ENCODE measurements at places on chromosomes 2 and 18.

DNA sequence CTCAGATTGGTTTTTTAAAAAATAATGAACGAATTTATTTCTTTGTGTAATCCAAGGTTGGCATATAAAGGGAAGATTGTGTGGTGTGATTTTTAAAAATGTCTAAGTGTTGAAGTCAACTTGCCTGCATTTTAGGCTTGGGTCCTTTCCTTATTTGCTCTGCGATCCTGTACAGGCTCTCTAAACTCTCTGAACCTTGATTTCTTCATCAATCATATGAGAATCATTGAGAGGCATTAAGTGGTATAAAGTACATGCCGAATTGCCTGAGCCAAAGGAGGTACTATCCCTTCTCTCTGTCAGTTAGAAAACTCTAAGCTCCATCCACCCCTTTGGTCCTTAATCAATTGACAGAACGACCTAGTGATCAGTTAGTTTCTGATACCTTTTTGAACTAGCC lies 440.4 kb upstream of the MEX3C start:
- DNase-seq = no peak

DNA sequence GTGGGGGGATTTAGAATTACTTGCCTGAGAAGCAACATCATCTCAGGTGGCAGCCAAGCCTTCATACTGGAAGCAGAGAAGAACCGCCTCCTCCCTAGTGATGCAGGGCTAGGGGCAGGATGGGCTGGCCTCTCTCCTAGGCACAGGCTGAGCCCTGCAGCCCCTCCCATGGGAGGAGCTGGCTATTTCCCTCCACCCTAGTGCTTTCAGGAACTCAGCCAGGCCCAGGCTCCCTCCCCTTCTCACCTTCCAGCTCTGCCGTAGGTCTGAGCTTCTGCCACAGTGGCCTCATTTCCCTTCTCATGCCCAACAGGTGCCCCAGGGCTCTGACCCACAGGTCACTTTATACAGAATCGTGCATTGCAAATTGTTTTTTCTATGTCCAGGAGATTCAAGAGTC lies 31.0 kb downstream of the CENPA start:
- DNase-seq = no peak

- DNase-seq = no peak
Measured at GRCh38 chr2:196413821-196414274, 225.7 kb upstream of the CCDC150 start.

DNA sequence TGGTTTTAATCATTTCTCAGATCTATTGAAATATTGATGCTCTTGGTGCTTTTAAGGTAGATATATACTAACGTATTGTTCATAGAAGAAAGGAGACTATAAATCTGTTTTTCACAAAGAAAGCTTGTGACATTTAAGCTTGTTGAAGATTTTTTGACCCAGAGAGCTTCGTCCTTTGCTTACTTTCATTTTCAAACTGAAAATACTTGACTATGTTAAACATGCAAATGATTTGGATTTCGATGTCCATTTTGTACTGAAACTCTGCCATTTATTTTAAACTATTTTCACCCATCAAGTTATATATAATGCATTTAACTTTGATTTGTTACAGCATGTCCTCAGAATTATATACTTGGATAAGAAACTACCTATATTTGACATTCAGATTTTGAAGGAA lies 85.2 kb downstream of the SLC4A10 start:
- no peak for DNase-seq

GRCh38 chr2:70123051-70123828 lies 36.0 kb downstream of the PCBP1 start:
- DNase-seq = no peak

DNA sequence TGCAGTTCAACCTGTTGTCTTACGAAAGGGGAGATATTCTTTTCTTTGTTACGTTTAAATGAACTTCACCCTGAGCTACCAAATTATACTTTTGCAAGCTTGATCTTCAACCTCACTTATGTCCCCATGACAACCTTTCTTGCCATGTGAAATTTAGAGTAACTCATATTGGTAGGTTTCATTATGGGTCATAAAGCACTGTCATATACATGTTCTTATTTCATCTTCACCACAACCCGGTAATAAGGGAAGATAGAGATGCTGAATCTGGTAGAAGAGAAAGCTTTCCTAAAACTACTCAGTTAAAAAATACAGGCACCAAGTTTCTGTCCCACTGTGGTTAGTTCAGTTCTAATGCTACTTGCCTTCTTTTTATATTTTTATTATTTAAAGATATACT lies 208.5 kb upstream of the NRP2 start:
- no peak for DNase-seq

- no peak for DNase-seq
Measured at GRCh38 chr2:234047361-234047760, 3.1 kb upstream of the SPP2 start.

GRCh38 chr2:112795774-112796173 lies 11.5 kb upstream of the IL1A start:
- DNase-seq = no peak

Data from stimulated activated CD4-positive, alpha-beta T cell treated with anti-CD3 and anti-CD28 coated beads, Interleukin-12 subunit alpha, Interleukin-12 subunit beta, amount 100 ng/mL, for 48 hours (primary cell).